ENCODE measurements at places on chromosomes 4 and X.

DNA sequence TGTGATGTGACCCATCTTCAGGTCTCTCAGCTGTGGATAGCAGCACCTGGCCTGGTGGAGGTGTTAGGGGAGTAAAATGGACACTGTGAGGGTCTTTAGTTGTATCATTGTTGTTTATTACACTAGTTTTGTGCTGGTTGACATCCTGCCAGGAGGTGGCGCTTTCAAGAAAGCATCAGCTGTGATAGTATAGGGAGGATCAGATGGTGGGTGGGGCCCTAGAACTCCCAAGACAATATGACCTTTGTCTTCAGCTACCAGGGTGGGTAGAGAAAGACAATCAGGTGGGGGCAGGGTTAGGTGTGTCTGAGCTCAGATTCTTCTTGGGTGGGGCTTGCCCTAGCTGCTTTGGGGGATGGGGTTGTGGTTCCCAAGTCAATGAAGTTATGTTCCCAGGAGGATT is 162.8 kb downstream of the PPP1R2C start:
- DNase-seq: no peak

DNA sequence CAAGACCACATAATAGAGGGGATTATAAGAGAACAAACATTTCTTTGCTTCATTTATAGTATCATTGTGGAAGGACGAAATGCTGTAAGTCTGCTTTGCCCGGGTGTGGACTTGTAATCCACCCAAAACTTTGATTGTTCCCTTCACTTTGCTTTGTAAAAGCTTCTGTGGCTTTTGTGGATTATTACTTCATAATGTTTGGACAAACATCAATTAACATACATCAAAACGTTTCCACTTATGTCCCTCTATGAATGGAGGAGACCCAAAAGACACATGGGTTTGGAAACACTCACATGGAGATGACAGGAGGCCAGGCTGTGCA is 415.4 kb downstream of the SPRY1 start:
- DNase-seq: no peak

- no peak for DNase-seq
These were observed 102.8 kb downstream of the INPP4B start for GRCh38 chr4:142743121-142743825.

DNA sequence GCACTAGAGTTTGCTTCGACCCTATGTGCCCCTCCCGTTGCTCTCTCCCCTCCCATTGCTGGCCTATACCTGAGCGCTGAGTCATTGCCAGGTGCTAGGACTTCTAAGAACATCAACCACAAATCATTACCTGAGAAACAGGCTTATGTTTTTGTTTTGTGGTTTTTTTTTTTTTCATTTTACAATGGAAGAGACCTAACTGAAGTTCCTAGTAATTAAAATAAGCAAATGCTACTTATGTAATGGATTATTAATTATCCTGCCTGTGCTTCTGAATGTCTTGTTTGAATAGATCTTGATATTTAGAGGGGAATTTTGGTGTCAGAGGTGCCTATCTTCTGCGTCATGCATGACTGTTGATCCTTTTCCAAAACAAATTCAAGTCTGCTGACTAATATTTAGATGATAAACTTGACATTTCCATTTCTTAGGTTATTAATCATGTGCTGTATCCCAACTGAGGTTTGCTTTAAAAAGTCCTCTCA is 275.4 kb upstream of the CPEB2 start:
- DNase-seq: no peak

GRCh38 chrX:155666741-155667140 is 54.0 kb upstream of the TMLHE start:
- DNase-seq: no peak

GRCh38 chr4:166153548-166153947 is 280.5 kb downstream of the TLL1 start:
- DNase-seq: no peak

DNA sequence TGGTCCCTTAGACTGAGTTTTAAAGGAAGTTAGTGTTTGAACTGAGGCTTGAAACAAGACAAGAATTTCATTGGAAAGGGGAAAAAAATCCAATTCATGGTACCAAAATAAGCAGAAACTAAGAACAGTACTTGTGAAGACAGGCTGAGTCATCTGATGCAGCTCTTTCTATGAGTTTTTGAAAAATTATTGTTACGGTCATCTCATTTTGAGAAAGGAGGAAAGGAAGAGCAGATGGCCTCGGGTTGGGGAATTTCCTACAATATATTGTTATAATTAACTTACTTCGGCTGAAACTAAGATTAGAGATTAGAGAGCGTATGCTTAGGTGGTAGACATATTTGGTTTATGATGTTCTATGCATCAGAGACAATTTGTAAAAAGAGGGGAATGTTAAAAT is 2164.8 kb upstream of the AGA start:
- no peak for DNase-seq

DNA sequence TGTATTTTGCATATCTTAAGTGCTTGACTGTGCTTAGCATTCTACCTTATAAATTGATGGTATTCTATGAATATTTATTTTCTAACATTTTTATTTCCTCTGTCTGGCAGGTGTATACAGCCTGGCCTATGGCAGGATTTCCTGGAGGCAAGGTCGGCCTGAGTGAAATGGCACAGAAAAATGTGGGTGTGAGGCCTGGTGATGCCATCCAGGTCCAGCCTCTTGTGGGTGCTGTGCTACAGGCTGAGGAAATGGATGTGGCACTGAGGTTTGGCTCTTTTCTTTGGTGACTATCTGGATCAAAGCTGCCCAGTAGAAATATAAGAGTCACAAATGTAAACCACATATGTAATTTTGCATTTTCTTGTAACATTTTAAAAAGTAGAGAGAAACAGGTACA is 6.5 kb upstream of the NUDT6 start:
- DNase-seq: no peak

GRCh38 chr4:159298502-159298901 is 195.6 kb downstream of the RAPGEF2 start:
- no peak for DNase-seq

- no peak for DNase-seq
These were observed 56.5 kb upstream of the PHKA2 start for GRCh38 chrX:19040373-19040772.

GRCh38 chr4:185817403-185817818 is 5.4 kb upstream of the SORBS2 start:
- DNase-seq: no peak

- DNase-seq: no peak
These were observed 52.5 kb downstream of the PPARGC1A start for GRCh38 chr4:23837371-23837770.
